Glomerular endothelial cell (primary cell): ENCODE measurements at places on chromosomes 7 and 10. TPM values are rescaled to one million over a fixed set of nuclear protein-coding genes. Genes with fewer than 3 reads are reported as not detected.

Gene NKX2-3
- total RNA-seq = not detected in 2 replicates

Gene AKR1C8
- total RNA-seq = not detected in 2 replicates

Gene PNLIPRP1
- total RNA-seq = not detected in 2 replicates

Gene CCDC172
- not detected in 2 replicates for total RNA-seq

Gene STEAP1B
- 10.5 and 16.4 TPM in 2 replicates for total RNA-seq

Gene ECHS1
- total RNA-seq = 105 and 158 TPM in 2 replicates

Gene HELLS
- total RNA-seq = 8.3 and 27.0 TPM in 2 replicates

Gene PRTFDC1
- total RNA-seq = 2.8 and 8.1 TPM in 2 replicates

Gene MARVELD1
- total RNA-seq = 39.0 and 50.3 TPM in 2 replicates
